ENCODE measurements at places on chromosomes 2 and 18.
A peak's percentile ranks its signal among the peaks of the same experiment; 100 is the strongest.

GRCh38 chr2:218648088-218648786 lies 11.2 kb downstream of the ZNF142 start:
- peak; percentile 57 for DNase-seq

DNA sequence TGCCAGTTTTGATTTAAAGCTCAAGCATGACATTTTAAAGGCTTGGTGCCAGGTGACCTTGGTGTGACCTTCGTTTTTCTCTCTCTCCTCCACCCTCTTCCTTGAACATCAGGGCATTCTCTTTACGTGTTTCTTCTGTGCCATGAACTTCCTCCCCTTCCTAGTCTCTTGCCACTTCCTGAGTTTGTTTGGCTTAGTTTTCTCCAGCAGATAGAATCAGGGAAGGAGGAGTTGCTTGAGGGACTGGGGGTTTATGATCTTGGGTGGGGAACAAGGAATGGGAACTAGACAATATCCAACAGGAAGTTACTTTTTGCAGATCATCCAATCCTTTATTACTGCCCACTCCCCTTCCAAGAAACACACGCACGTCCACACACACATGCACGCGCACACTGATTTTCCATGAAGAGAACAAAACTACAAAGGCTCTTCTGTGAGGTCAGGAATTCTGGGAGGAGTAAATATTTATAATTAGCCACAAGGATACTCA lies 210.6 kb upstream of the EPAS1 start:
- no peak for DNase-seq

DNA sequence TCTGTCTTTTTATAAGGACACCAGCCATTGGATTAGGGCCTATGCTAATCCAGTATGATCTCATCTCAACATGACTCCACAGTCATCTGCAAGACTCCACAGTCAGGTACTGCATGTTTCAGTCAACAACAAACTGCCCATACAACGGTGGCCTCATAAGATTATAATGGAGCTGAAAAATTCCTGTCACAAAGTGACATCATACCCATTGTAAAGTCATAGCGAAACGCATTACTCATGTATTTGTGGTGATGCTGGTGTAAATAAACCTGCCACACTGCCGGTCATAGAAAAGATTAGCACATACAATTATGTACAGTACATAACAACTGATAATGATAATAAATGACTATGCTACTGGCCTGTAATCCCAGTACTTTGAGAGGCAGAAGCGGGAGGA lies 102.2 kb downstream of the TEX51 start:
- DNase-seq, result no peak

DNA sequence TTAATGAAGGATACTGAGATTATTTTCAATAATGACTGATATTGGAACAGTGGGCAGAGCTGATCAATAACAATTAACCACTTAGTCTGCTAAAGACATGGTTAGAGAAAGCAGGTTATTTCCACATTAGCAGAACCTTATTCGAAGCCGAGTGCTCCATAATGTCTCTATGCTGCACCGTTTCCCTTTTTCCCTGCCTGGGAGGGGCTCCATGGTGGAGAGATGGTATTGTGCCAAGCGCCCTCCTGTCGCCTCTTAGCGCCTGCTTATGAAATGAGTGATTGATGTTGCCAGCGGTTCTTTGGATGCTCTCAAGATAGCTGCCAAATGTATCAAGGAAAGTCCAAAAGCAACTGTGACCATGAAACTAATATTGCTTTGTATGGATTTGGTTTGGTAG lies 34.6 kb upstream of the INSIG2 start:
- no peak for DNase-seq

Measured in activated CD8-positive, alpha-beta memory T cell treated with anti-CD3 and anti-CD28 coated beads, Interleukin-2, amount 50 U/mL, for 4 hours (primary cell).